Lower lobe of right lung (tissue), 2 donors: ENCODE measurements at places on chromosomes 4 and X. TPM values are rescaled to one million over a fixed set of nuclear protein-coding genes. Genes with fewer than 3 reads are reported as not detected.

DNA sequence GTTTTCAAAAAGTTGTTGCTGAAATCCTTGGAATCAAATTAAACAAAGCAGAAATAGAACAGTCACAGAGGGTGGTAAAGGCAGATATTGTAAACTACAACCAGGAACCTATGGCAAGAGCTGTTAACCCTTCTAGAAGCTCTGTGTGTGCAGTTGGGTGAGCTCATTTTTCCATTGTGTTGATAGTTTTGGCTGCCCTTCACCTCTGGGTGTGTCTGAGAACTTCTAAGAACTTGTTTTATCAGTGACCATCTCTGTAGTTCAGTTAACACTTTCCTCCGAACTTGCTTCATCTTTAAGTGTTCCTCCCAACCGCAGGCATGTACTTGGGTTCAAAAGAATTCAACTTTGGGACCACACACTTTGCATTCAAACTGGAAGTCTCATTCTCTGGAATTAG lies 32.7 kb downstream of the RBMX start:
- DNase-seq = no peak
- no peaks in the 10 kb centered on the region for H3K4me1 ChIP-seq
- H3K4me3 ChIP-seq = no peak overlapping the region
- peaks cover 19% of the 10 kb centered on the region for H3K36me3 ChIP-seq

GRCh38 chrX:118974088-118974907 lies at the start of gene LONRF3:
LONRF3 (plus strand) TSS chrX:118974618; CDS start chrX:118974781, 163 bp downstream.
- H3K27me3 ChIP-seq = peaks cover 9% of the 10 kb centered on the region
- no peaks in the 10 kb centered on the region for H3K36me3 ChIP-seq
- H3K4me3 ChIP-seq = peak within 1 kb of the TSS; percentile 66
- peak within 1 kb of the TSS; percentile 87 for H3K27ac ChIP-seq

DNA sequence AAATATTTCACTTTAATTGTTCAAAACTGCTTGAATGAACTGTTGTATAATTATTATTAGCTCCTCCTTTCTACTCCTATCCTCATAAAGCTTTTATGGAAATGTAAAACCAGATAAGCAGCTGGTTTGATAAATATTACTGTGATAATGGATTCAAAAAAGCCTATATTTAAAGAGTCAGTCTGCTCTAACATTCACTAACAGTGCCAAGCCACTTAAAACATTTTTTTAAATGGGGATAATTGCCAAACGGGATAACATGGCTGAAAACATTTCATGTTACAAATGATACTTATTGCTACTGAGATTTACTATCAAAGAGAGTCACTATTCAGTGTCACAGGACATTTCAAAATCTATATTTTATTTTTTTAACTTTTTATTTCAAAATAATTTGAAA lies 17.4 kb downstream of the ARHGAP24 start:
- no peak overlapping the region for H3K27ac ChIP-seq
- no peaks in the 10 kb centered on the region for H3K36me3 ChIP-seq
- DNase-seq = no peak
- H3K27me3 ChIP-seq = no peaks in the 10 kb centered on the region
- H3K4me1 ChIP-seq = peaks cover 4% of the 10 kb centered on the region

The CT45A2 gene
- not detected for total RNA-seq

The ZNF711 gene
- total RNA-seq = 1.2 TPM

- no peak overlapping the region for H3K4me3 ChIP-seq
- no peaks in the 10 kb centered on the region for H3K36me3 ChIP-seq
- no peaks in the 10 kb centered on the region for H3K27me3 ChIP-seq
- no peak for DNase-seq
Measured at GRCh38 chrX:6311540-6311939, 82.9 kb upstream of the NLGN4X start.

GRCh38 chrX:44344194-44344593 lies 722 bp upstream of the EFHC2 start:
- DNase-seq = peak; percentile 52
- H3K27me3 ChIP-seq = no peaks in the 10 kb centered on the region
- peak overlapping the region; percentile 6 for H3K27ac ChIP-seq
- no peaks in the 10 kb centered on the region for H3K36me3 ChIP-seq
- H3K4me3 ChIP-seq = peak overlapping the region; percentile 41

DNA sequence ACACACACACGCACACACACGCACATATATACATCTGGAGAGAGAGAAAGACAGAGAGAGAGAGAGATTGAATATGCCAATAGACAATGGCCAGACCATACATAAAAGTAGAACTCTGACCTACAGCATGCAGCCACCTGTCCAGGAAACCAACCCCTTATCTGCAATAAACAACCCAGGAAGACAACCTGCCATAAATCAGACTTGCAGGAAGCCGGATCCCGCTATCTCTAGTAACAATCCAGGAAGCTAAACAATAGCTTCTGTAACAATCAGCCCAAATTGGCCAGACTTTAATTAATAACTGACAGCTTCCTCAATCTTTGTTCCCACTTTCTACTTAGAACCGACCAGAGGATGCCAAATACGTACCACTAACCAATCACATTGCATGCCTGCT lies 173.2 kb downstream of the LDB2 start:
- no peak overlapping the region for H3K4me3 ChIP-seq
- H3K36me3 ChIP-seq = peaks cover 6% of the 10 kb centered on the region
- DNase-seq = no peak
- H3K4me1 ChIP-seq = no peaks in the 10 kb centered on the region
- no peaks in the 10 kb centered on the region for H3K27me3 ChIP-seq
- no peak overlapping the region for H3K27ac ChIP-seq

The PABPC5 gene
- total RNA-seq = 1.6 TPM

DNA sequence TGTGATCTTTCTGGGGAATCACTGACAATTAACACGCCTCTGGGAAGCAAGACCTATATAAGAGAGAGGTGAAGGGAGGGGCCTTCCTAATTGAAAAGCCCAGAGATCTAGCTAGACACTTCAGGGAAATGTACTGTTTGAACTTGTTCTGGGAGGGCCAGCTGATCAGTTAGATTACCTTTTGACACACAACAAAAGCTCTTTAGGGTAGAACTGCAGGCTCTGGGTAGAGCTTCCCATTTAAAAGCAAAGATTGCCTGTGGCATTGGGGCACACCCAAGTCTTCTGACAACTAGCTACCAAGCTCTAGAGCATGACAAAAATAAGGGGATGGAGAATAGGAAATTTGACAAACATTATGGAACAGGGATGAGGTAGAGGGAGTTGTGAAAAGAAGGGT lies 26.3 kb downstream of the AREG start:
- DNase-seq = no peak
- H3K4me1 ChIP-seq = peaks cover 6% of the 10 kb centered on the region
- no peaks in the 10 kb centered on the region for H3K27me3 ChIP-seq
- no peaks in the 10 kb centered on the region for H3K36me3 ChIP-seq
- no peak overlapping the region for H3K4me3 ChIP-seq

The RHOXF2B gene
- total RNA-seq = not detected

DNA sequence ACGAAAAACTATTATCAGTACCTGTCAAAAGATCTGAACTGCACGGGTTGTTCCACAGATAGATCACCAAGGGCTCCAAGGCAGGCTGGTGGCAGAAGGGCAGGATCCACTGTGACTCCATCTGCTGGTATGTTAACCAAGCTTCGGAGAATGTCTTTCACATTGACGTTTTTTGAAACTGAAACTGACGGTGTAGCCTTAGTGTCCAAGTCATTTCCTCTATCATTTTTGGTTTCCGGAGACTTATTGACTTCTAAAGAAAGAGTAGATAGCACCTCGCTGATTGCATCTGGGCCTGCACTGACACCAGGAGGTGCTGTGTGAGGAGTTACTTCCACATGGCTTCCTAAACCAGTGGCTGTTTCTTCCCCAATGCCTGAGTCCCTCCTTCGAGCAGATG lies 186.9 kb downstream of the LRBA start:
- no peaks in the 10 kb centered on the region for H3K27me3 ChIP-seq
- H3K4me3 ChIP-seq = no peak overlapping the region
- H3K4me1 ChIP-seq = no peaks in the 10 kb centered on the region

DNA sequence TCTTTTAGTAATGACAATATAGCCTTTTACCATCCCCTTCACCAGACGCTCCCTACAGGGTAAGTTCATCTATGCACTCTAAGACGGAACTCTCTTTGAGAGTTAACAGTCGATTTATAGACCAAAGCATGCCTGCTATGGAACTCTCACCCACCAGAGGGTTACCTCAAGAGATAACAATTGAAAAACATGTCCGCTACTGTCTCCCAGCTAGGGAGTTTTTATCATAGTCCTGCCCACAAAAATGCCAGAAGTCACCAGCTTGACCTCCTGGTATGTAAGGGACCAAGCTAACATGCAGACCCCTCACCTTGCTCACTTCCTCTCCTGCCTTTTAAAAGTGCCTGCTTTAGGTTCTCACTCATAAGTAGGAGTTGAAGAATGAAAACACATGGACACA lies 16.7 kb upstream of the YTHDC1 start:
- no peak overlapping the region for H3K27ac ChIP-seq
- H3K36me3 ChIP-seq = no peaks in the 10 kb centered on the region
- no peaks in the 10 kb centered on the region for H3K27me3 ChIP-seq

GRCh38 chr4:157741642-157742041 lies 431.2 kb downstream of the GASK1B start:
- H3K4me1 ChIP-seq = no peaks in the 10 kb centered on the region
- no peaks in the 10 kb centered on the region for H3K27me3 ChIP-seq
- DNase-seq = no peak
- H3K27ac ChIP-seq = no peak overlapping the region

The BRCC3 gene
- 17.3 TPM for total RNA-seq

GRCh38 chrX:86604607-86605006 lies 456.4 kb downstream of the DACH2 start:
- no peak overlapping the region for H3K4me3 ChIP-seq
- no peaks in the 10 kb centered on the region for H3K4me1 ChIP-seq
- H3K27ac ChIP-seq = no peak overlapping the region
- no peaks in the 10 kb centered on the region for H3K27me3 ChIP-seq

GRCh38 chrX:127177966-127178365 lies 358.4 kb downstream of the PRR32 start:
- H3K36me3 ChIP-seq = no peaks in the 10 kb centered on the region
- no peak for DNase-seq
- no peak overlapping the region for H3K4me3 ChIP-seq
- no peaks in the 10 kb centered on the region for H3K4me1 ChIP-seq
- no peaks in the 10 kb centered on the region for H3K27me3 ChIP-seq

DNA sequence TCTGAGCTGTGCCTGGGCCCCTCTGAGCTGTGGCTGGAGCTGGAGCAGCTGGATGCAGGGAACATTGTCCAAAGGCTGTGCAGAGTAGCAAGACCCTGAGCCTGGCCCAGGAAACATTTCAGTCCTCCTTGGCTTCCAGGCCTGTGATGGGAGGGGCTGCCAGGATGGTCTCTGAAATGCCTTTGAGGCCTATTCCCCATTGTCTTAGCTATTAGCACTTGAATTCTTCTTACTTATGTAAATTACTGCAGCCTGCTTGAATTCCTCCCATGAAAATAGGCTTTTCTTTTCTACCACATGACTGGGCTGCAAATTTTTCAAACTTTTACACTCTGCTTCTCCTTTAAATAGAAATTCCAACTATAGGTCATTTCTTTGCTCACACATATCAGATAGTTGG lies 349.8 kb upstream of the KLHL4 start:
- H3K4me1 ChIP-seq = no peaks in the 10 kb centered on the region
- H3K36me3 ChIP-seq = no peaks in the 10 kb centered on the region
- H3K27ac ChIP-seq = no peak overlapping the region
- DNase-seq = no peak
- H3K4me3 ChIP-seq = no peak overlapping the region

DNA sequence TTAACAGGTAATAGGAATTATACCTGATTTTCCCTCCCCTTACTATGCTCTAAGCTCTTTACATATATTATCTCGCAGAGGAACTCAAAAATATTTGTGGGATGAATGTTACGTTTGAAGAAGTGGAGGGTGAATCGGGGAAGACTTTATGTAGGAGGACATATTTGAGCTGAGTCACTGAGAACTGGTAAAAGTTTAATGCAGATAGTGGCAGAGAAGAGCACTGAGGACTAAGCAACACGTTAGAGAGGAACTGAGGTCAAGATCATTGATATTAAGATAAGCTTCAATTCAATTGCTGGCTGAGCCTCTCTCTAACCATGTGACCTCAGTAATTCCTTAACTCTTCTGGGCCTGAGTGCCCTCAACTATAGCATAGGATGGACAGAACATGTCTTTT lies 26.4 kb upstream of the ELOVL6 start:
- H3K4me1 ChIP-seq = no peaks in the 10 kb centered on the region
- H3K27ac ChIP-seq = no peak overlapping the region
- H3K36me3 ChIP-seq = no peaks in the 10 kb centered on the region
- H3K4me3 ChIP-seq = no peak overlapping the region

The SHROOM2 gene
- total RNA-seq = 9.3 TPM

DNA sequence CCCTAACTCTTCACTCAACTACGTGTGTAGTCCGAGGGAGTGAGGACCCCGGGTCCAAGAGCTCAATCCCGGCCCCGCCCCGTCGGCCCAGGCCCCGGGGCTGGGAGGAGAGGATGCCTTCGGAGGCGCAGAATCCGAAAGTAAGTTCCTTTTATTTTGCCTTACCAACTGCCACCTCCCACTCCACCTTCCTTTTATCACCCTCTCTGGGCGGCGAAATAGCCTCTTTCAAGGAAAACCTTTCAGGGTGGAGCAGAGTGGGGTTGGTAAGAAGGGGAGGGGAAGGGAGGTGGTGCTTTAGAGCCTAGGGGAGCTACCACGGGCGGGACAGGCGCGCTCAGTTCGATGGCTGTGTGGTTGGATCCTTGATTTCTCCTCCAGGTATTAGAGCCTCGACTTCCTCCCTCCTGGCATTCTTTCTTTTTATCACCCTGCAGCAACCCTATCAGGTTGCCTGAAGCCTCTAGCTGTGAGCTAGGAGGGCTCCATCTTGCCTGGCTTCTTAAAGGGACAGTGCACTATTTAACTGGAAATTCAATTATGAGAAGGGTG lies 191.2 kb downstream of the RRAGB start:
- no peaks in the 10 kb centered on the region for H3K36me3 ChIP-seq
- H3K4me3 ChIP-seq = peak overlapping the region; percentile 64
- H3K27me3 ChIP-seq = no peaks in the 10 kb centered on the region
- no peaks in the 10 kb centered on the region for H3K4me1 ChIP-seq
- DNase-seq = no peak
- H3K27ac ChIP-seq = peak overlapping the region; percentile 74

DNA sequence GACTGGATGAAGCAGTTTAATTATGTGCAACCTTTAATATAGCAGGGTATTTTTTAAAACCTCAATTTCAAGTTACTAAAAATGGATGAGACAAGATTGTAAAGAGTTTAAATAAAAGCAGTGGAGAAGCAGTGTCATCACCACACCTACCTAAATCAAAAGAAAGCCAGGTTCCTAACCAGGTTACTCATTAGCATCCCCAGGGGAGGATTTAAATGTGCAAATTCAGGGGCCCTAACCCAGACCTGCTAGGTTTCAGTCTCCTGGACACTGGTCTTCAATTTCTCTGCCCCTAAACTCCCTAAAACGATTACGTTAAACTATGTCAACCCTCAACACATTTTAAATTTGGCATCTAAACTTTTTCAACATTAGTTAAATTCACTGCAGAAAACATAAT lies 116.9 kb upstream of the KLF3 start:
- H3K27ac ChIP-seq = no peak overlapping the region
- H3K4me1 ChIP-seq = no peaks in the 10 kb centered on the region
- no peaks in the 10 kb centered on the region for H3K27me3 ChIP-seq
- H3K36me3 ChIP-seq = no peaks in the 10 kb centered on the region
- H3K4me3 ChIP-seq = no peak overlapping the region

DNA sequence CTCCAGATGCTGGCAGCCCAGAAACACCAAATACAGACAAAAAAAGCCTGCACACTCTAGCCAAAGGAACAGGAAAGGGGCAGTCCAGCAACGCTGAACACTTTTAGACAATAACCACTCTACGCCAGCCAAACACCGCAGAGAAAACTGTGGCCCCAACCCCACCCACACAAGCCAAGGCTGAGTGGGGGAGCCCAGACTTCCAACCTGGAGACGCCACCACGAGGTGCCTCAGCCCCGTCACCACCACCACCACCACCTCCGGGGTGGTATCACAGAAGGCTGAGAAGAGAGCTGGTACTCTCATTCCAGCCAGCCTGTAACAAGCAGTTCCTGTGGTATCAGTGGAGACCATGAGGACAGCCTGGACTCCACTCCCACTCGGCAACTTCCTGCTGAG lies 22.8 kb downstream of the MEPE start:
- H3K4me3 ChIP-seq = no peak overlapping the region
- H3K4me1 ChIP-seq = peaks cover 5% of the 10 kb centered on the region
- no peaks in the 10 kb centered on the region for H3K36me3 ChIP-seq
- no peaks in the 10 kb centered on the region for H3K27me3 ChIP-seq
